ENCODE measurements at places on chromosomes 2 and 18.

GRCh38 chr2:54945391-54946219 is 104.6 kb downstream of the RTN4 start:
- DNase-seq = no peak

- no peak for DNase-seq
Observed at GRCh38 chr2:171057575-171057974, 103.1 kb downstream of the TLK1 start.

GRCh38 chr18:11322716-11323115 is 173.3 kb upstream of the PIEZO2 start:
- DNase-seq = no peak

DNA sequence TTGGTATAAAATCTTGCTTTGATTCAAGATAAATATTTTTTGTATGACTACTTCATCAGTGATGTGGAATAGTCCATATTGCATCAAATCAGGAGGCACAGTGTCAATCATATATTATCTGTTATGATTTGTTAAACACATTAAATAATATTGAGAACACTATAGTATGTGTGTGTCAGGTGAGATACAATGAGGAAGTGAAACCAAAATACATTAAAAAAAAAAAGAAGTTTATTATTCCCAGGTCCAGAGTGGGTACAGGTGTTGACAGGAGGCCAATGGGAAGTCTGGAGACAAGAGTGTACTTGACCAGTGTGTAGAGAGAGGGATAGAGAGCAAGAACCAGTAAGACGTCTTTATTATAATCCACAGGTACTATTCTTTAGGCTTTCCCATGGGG is 292.6 kb downstream of the FSIP2 start:
- DNase-seq = no peak

DNA sequence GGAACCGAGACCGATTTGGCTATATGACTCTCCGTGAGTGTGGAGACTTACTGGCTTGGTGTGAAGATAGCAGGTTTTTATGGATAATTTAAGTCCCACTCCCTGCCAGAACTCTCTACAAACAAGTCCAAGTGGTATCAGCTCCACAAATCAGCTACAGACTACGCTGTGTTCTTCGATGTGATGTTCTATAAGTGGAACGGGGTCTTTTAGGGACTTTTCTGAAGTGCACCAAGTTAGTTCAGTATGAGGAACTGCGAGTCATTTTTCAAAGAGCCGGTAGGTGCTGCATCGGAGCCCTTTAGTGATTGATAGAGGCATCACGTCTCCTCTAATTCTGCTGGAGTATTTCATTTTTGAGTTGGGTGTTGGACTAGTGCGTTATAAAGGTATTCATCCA is 107.1 kb downstream of the TSHZ1 start:
- DNase-seq = no peak

DNA sequence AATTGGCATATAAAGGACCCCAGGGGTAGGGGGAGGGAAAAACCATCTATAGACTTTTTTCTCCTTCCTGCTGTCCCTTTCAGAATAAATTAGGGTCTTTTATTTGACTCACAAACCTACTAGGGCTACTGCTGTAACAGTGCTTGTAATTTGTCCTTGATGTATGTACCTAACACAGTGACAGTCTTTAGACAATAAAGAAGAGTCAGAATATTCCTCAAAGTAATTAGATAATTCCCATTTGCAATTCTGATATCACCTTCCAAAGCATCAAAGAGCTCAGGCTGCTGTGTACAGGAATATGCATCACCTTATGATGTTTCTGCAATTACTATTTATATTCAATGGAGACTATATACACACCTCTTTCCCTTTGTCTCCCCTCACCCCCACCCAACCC is 161.7 kb downstream of the MREG start:
- DNase-seq = no peak

DNA sequence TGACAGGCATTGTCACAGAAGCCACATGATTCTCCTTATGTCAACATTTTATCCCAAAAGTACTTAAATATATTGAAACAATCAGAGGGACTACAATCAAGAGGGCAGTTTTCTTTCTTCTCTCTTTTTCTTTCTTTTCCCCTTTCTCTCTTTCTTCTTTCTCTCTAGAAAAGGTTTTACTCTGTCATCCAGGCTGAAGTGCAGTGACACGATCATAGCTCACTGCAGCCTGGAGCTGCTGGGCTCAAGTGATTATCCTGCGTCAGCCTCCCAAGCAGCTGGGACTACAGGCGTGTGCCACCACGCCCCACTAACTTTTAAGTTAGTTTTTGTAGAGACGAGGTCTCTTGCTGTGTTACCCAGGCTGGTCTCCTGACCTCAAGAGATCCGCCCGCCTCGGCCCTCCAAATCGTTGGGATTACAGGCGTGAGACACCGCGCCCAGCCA is 1.0 kb upstream of the PRKD3 start:
- no peak for DNase-seq

DNA sequence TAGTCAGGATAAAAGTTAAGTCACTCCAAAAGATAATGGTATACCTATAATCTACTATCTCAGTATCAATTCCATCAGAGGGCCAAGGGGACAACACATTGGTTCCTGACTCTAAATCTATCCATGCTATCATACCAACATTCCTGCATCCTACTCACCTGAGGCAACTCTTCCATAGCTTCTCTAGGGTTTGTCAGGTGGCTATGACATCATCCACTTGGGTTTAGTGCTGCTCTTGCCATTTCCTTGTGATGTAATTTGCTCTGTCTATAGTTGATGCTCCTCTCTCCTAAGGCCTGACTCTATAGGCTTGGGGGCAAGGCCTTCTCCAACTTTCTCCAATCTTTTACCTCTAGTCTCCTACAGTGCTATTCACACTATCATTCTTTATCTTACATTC is 139.9 kb upstream of the FSHR start:
- DNase-seq = no peak

GRCh38 chr2:74186038-74186437 is 7.4 kb upstream of the MOB1A start:
- no peak for DNase-seq

- no peak for DNase-seq
Observed at GRCh38 chr2:240986787-240987411, 11.5 kb upstream of the SNED1 start.

DNA sequence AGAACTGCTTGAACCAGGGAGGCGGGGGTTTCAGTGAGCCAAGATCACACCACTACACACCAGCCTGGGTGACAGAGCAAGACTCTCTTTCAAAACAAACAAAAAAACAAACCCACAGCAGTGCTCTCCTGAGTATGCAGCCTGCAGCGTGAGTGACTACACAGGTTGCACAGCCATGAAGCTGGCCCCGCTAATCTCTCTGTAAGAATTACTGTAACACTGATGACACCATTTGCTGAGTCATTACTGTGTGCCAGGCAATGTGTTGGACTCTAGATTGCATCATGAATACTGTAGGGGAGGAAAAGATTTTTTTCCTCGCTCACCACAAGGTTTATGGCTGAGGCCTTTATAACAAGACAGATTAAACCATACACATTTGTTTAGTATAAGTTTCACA is 118.6 kb upstream of the ATP8B1 start:
- DNase-seq = no peak

GRCh38 chr2:197200762-197201058 is 109.9 kb downstream of the ANKRD44 start:
- DNase-seq = no peak

DNA sequence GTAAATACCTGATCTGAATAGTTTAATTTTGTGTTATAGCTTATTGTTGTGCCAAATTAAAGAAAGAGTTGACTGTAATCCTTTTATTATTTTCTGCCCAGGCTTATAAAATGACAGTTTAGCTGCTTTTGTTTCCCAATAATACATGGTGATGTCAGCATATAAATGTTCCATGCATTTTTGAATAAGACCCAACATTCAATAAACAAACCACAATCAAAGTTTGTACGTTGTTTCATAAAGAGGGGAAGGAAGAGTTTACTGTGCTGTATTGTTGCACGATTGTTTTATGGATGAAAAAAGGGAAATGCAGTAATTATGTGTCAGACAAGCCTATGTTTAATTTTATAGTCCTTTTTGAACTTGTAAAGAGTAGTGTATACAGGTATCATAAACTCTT is 177.2 kb upstream of the SCN7A start:
- DNase-seq = no peak

GRCh38 chr18:50871846-50872245 is 7.1 kb upstream of the ME2 start:
- DNase-seq = no peak

GRCh38 chr18:63322206-63322605 is 2.6 kb upstream of the BCL2 start:
- DNase-seq = no peak

DNA sequence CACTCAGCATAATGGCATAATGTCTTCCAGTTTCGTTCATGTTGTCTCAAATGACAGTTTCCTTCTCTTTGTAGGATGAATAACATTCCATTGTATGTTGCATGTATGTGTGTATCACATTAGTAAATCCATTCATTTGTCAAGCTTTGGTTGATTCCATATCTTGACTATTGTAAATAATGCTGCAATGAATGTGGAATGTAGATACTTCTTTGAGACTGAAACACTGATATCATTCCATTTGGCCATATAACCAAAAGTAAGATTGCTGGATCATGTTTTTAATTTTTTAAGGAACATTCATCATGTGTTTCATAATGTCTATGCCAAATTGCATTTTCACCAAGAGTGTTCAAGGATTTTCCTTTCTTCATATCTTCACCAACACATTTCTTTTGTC is 1711.4 kb upstream of the PIK3C3 start:
- no peak for DNase-seq

- no peak for DNase-seq
Observed at GRCh38 chr18:51074605-51075004, 44.6 kb downstream of the SMAD4 start.

- DNase-seq = no peak
Observed at GRCh38 chr2:33484042-33484621, 7.7 kb downstream of the RASGRP3 start.

DNA sequence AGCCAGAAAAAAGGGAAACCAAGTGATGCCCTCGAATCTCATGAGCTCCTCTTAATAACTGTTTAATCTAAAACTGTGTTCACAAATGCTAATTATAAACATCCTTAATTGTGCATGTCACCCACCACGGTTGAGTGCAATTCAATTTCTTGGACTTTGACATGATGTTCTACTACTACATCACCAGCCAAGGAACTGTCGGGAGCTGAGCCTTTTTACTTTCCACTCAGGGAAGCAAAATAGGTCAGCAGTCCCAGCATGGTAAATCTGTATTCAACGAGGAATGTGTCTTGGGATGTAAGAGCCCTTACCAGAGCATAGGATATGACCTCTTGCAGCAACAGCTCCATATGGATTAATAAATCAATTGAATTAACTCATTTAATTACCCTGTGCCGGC is 20.8 kb upstream of the REG3G start:
- no peak for DNase-seq

DNA sequence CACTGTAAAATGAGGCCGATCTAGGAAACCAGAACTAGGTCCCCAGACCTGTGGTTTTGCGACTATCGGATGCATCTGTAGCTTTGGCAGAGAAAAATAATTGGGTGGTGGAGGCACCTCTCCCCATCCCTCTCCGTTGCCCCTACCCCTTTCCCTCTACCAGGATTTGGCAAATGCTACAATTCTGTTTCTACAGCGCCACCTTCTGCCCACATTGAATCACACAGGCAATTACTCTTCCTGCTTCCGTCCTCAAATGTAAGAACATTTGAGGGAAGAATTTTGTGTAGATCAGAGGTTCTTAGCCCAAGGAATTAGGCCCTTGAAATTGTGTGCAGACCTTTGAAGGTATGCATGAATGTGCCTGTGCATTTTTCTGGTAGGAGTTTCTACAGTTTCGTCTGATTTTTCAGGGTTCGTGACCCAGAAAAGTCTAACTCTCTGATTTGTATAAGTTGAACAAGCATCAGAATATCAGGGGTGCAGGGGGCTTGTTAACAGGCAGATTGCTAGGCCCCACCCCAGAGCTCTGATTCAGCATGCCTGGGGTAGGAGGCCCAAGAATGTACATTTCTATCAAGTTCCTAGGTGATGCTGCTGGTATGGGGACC is 11.2 kb downstream of the ATP6V1B1 start:
- no peak for DNase-seq

GRCh38 chr2:134590679-134591078 is 128.1 kb downstream of the TMEM163 start:
- no peak for DNase-seq

Measured in activated T-helper 9 cell treated with anti-CD3 and anti-CD28 coated beads, Interleukin-2, amount 50 U/mL, for 16 hours (primary cell).